NCI-H2107 (cell line): ENCODE measurements at places on chromosomes 11 and 22.

GRCh38 chr22:35838855-35839576, 121.3 kb downstream of the APOL5 start:
- DNase-seq = peak; percentile 18

DNA sequence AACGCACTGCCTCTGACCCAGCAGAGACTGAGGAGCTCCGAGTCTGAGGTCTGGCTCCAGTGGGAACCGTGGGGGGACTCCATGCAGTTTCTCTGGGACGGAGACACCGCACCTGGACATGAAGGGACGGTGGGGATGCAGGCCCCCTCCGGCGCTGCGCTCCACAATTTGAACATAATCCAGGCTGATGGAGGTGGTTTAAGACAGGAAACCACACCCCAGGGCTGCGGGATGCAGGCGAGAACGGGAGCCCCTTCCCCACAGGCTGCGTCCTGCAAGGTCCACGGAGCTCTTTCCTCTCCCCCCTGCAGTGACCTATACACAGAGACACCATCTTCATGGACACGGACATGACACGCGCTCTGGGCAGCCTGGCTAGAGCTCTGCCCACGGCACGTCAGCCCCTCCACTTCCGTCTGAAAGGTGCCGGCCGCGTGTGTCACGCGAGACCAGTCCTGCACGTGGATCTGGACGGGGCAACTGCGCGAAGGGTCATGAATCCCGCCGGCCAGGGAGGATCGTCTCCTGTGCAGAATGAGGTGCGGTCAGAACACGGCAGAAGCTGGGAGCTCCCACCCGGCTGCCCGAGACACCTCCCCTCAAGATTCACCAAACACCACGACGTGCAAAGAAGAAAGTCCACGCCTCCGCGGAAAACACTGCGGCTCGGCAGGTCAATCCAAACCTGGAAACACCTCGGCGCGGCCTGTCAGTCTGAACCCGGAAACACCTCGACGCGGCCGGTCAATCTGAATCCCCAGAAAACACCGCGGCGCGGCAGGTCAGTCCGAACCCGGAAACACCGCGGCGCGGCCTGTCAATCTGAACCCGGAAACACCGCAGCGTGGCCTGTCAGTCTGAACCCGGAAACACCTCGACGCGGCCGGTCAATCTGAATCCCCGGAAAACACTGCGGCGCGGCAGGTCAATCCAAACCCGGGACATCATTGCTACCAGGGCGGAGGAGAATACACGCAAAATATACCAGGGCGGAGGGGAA, 212.4 kb downstream of the BRD1 start:
- no peak for DNase-seq

- no peak for DNase-seq
These were observed 230.7 kb upstream of the CHORDC1 start for GRCh38 chr11:90453525-90453924.

- no peak for DNase-seq
These were observed 508.1 kb downstream of the TBC1D22A start for GRCh38 chr22:47270463-47271135.

DNA sequence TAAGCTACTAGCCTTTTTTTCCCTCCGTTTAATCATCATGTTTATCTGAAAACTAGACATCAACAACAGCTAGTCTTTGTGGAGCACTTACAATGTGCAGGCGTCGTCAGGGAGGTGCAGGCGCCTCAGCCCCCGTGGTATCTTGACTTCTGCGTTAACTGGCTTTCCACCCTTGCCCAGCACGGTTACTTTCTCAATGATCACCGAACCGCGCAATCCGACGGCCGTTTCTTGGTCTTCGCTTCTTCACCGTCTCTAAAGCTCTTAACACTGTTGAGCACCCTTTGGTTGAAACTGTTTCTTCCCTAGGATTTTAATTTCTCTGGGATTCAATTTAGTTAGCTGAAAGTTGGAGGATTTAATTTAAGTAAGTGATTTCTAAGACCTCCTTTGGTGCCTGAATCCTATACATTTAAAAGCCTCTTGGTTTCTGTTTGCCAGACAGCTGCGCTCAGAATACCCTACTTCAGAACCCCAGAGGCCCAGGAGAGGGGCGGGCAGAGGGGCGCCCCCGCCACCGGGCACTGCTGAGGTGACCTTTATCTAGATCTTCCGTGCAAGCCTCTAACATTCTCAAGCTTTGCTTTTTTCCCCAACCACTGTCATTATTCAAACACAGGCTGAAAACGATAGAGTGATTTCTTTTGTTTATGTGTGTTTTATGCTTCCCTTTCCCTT, 18.0 kb upstream of the TMEM218 start:
- DNase-seq = no peak

- DNase-seq = no peak
These were observed 18.8 kb upstream of the TSPAN18 start for GRCh38 chr11:44708009-44708408.

- no peak for DNase-seq
These were observed 6.0 kb upstream of the CD248 start for GRCh38 chr11:66322732-66323427.

DNA sequence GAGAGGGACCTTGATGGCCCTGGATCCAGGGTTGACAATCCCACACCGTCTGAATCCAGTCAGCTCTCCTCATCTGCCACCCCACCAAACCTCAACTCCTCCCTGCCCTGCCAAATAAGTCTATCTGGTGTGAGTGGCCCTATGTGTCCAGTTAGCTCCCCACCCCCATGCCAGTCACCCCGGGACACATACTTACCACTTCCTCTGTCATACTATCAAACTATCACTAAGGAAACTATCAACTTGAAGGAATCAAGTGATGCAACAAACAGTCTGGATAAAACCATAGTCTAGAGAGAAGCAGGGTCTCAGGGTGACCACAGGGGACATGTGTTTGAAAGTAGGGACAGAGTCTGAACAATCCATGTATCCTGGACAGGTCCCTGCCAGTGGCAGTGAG, 13.2 kb upstream of the CSF2RB start:
- DNase-seq = no peak

- DNase-seq = no peak
These were observed 812.6 kb downstream of the OPCML start for GRCh38 chr11:132719684-132720083.

GRCh38 chr11:110367571-110367970, 62.2 kb upstream of the FDX1 start:
- no peak for DNase-seq

DNA sequence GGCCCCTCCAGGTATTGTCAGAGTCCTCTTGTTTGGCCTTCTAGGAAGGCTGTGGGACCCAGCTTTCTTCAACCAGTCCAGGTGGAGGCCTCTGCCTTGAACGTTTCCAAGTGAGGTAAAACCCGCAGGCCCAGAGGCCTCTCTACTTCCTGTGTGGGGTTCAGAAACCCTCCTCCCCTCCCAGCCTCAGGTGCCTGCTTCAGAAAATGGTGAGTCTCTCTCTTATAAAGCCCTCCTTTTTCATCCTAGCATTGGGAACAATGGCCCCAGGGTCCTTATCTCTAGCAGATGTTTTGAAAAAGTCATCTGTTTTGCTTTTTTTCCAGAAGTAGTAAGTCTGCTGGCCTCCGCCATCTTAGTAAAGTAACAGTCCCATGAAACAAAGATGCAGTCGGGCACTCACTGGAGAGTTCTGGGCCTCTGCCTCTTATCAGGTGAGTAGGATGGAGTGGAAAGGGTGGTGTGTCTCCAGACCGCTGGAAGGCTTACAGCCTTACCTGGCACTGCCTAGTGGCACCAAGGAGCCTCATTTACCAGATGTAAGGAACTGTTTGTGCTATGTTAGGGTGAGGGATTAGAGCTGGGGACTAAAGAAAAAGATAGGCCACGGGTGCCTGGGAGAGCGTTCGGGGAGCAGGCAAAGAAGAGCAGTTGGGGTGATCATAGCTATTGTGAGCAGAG, at the start of gene CD3E:
Gene CD3E (plus strand): TSS at position 163 of the 681 bp plus-strand sequence. CDS start 223 bp downstream, at position 386.
- DNase-seq = no peak

DNA sequence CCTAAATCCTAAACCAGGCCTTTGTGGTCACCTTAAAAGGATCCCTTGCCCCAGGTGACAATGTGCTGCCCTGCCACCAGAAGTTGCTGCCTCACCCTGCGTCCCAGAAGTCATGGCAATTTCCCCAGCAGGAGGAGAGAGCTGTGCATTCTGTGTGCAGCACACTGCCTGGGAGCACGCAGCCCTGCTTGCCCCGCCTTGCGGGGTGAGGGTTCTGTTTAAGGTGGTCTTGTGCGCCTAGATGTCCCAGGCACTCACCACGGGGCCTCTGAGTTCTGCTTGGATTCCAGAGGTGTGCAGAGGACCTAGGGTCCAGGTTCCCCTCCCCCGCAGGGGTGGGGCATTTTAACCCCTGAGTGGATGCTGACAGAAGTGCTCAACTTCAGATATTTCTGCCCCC, 95.0 kb downstream of the GRAMD1B start:
- DNase-seq = no peak

- DNase-seq = peak; percentile 78
These were observed 104.8 kb downstream of the C11orf58 start for GRCh38 chr11:16843294-16843693.

- no peak for DNase-seq
These were observed 84.2 kb downstream of the CTTN start for GRCh38 chr11:70482529-70482917.

DNA sequence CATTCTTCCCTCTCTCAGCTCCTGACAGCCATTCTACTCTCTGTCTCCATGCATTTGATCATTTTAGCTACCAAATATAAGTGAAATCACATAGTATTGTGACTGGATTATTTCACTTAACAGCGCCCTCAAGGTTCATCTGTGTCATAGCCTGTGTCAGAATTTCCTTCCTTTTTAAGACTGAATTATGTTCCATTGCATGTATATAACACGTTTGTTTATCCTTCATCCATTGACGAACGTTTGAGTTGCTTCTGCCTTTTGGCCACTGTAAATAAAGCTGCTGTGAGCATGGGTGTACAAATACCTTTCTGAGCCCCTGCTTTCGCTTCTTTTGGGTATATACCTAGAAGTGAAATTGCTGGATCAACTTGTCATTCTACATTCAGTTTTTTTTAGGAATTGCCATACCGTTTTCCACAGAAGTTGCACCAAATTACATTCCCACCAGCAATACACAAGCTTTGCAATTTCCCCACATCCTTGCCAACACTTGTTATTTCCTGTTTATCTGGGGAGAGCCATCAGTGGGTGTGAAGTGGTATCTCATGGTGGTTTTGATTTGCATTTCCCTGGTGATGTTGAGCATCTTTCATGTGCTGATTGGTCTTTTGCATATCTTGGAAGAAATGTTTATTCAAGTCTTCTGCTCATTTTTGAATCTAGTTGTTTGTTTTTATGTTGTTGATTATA, 17.5 kb downstream of the GLB1L2 start:
- no peak for DNase-seq

GRCh38 chr11:128926000-128926399, 16.7 kb downstream of the TP53AIP1 start:
- no peak for DNase-seq

GRCh38 chr11:106231591-106231990, 154.1 kb downstream of the AASDHPPT start:
- DNase-seq = no peak

DNA sequence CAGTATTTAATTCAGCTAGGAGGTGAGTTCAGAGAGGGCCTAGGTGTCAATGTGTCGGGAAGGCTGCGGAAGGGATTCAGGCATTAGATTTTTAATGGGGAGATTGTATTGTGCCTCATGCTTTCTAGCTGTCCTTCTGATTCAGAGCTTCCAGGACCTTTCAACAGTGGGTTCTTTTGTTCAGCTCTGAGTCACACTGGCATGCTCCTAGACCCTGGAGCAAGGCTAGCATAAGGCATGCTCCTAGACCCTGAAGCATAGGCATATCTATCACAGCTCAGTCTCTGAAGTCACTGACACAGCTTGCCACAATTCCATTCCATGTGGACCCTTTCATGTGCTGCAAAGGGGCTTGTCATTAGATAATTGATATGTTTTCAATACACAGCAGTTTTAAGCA, 396.9 kb downstream of the RAB38 start:
- no peak for DNase-seq

GRCh38 chr11:120561286-120561685, 49.7 kb downstream of the GRIK4 start:
- no peak for DNase-seq

- no peak for DNase-seq
These were observed 53.7 kb downstream of the HIPK3 start for GRCh38 chr11:33310720-33311500.

GRCh38 chr11:68796801-68797200, 44.9 kb downstream of the CPT1A start:
- no peak for DNase-seq

- DNase-seq = no peak
These were observed 524 bp upstream of the SLC25A17 start for GRCh38 chr22:40819599-40820140.

DNA sequence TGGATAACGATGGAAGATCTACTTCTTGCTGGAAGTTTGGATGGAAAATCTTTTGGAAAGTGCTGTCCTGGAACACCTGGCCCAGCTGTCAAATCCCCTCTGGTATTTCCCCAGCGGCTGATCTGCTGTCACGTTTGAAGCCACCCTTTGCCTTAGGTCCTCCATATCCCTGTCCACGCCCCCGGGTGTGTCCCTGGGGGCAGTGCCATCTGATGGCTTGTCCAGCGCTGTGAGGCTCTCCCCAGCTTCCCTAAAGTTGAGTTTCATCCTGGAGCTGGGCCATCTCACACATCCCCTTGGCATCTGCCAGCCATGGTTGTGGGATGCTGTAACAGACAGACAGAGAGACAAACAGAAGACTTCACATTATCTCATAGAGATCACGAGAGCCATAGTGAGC, 3.1 kb upstream of the IGLL1 start:
- no peak for DNase-seq

- no peak for DNase-seq
These were observed 9.2 kb upstream of the GAS2 start for GRCh38 chr11:22657101-22657694.

DNA sequence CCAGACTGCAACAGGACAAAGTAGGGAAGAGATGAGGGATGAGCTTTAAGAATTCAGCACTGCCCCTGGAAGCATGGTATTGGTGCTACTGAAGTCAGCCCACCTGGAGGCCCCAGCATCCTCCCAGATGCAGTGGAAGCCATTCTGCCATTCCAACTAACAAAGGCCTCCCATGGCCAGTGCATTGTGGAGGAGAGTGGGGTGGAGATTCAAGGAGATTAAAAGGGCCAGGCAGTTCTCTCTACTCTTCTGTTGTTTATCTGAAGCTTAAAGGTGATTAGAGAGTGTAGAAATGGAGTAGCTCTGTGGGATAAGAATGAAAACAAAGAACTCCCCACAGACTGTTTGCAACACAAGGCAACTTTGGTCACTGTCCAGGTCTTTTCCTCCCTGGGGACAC, 24.1 kb upstream of the TSKU start:
- no peak for DNase-seq

GRCh38 chr11:44718057-44718456, 8.7 kb upstream of the TSPAN18 start:
- no peak for DNase-seq

- DNase-seq = no peak
These were observed 14.6 kb downstream of the MRGPRD start for GRCh38 chr11:68965901-68966853.
